Dermis blood vessel endothelial cell (primary cell): ENCODE measurements at places on chromosomes 16 and 17.

DNA sequence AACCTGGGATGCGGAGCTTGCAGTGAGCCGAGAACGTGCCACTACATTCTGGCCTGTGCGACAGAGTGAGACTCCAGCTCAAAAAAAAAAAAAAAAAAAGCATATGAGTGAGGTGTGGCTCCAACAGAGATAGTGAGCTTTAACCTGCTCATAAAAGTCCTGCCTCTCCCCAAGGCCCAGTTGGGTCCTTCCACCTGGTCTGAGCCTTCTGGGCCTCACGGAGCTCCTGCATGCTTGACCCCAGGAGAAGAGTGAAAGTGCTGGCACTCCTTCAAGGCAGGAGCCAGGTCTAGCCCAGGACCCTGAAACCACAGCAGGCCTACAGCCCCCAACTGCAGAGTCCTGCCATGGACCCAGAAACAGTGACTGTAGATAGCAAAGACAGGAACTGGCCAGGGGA, 17.7 kb downstream of the HSD11B2 start:
- no peak for DNase-seq

DNA sequence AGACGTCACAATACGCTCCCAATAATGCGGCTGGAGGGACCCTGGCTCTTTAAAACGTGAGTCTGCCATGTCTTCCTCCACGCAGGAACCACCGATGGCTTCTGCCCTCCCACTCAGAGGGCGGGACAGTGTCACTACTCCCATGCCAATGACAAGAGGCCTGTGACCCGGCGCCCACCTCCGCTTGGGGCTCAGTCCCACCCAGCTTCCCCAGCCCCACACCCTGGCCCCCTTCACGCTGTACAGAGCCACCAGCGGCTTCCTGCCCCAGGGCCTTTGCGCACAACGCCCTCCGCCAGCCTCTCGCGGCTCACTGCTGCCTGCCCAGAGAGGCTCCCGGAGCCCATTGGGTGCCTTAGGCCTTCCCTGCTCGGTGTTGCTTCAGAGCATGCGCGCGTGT, 29.5 kb upstream of the ZNF469 start:
- DNase-seq = no peak

DNA sequence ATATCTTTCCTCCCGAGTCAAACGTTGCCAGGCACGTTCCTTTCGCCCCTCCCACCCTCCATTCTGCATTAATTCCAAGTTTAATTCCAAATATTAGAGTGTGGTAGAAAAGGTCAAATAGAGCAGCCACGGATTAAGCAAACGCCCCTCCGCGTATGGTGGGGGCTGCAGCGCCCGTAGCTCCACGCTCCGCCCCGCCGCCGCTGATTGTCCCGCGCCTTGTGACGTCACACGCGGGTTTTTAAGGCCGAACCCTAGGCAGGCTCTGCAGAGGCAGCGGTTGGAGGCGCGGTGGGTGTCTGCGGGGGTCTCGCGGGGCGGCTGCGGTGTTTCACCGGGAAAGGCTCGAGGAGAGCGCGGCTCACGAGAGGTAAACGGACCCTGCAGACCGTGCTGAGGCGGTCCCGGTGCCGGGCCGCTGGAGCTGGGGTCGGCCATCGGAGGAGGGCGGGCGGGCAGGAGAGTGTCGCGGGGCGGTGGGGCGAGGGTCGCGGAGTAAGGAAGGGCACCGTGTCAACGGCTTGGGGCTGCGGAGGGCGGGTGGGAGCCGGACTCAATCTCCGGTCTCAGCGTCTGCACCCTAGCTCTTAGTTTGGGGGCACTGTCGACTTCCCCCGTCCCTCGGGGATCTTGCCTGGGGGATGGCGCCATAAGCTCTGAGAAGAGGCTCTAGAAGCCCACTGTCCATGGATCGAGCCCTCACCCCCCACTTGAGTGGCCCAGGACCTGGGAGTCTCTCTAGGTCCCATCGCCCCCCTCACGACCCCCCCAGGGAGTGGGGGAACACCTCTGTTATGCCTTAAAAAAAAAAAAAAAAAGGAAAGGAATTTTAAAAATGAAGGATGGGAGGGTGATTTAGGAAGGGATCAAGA, at the start of gene ARL4D:
ARL4D (plus strand) TSS at position 270 of the 872 bp plus-strand sequence. CDS start 740 bp downstream, outside the sequence.
- DNase-seq = peak; percentile 77

DNA sequence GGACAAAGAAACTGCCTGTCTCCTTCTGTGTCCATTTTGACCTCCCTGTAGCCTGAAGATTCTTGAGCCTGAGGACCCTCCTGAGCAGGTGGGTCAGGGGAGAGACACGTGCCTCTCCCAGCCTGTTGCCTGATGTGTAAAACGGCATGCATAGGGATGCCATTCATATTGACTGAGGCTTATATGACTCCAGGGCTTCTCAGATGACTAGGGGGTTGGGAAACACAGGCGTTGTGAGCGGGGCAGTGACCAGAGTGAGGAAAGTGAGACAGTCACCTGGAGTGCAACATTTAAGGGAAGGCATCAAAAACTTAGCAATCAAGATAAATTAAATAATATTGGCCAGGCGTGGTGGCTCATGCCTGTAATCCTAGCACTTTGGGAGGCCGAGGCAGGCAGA, 5.1 kb upstream of the SLC16A5 start:
- DNase-seq = no peak

DNA sequence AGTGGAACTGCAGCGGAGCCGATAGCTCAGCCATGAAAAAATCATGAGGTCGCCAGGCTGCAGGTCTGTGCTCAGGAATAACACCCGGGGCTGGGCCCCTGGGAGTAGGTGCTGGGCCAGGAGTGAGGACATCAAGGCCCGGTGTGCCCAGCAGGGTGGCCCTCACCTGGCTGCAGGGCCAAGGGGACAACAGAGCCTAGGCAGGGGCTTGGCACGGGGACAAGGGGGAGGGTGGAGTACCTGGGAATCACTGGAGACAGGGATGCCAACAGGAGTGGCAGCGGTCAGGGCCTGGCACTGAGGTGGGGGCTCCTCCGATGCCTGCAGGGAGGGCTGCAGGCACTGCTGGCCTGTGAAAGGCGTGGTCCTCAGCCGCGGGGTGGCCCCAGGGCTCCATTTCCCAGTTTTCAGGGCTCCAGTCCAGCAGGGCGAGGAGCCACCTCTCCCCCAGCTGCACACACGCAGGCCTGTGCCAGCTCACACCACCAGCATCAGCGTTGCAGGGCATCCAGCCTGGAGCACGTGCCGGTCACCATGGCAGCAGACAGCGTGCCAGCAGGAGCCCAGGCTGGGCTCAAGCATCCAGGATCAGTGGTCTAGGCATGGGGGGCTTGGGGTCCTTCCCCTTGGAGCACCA, 4.7 kb upstream of the FSCN2 start:
- no peak for DNase-seq

GRCh38 chr17:62017496-62017895, 47.6 kb downstream of the MED13 start:
- peak; percentile 12 for DNase-seq

- DNase-seq = no peak
Measured at GRCh38 chr16:2524339-2524938, 4.3 kb downstream of the AMDHD2 start.

DNA sequence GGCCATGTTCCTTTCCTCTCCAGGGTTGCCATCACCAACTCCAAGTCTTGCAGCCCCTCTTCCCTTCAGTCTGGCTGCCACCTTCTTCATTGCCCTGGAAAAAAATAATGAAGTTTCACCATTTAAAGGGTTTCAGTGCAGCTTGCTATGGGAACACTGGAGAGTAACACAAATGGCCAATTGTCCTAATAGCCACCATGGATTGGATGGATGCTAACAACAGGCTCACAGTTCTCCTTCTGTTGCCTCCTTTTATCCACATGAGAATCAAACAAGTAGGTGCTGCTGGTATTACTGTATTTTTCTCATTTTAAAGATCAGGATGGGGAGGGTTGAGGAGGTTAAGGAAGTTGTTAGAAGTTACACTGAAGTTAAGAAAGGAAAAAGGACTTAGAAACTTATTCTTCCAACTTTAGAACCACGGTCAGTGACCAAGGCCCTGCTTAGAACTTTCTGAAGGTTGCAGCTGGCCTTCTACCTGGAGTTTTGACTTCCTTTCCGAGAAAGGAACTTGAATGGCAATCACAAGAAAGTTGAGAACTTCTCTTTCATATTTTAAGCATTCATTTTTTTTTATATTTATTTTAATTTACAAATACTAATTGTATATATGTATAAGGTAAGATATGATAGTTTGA, 198.0 kb upstream of the MAF start:
- no peak for DNase-seq

DNA sequence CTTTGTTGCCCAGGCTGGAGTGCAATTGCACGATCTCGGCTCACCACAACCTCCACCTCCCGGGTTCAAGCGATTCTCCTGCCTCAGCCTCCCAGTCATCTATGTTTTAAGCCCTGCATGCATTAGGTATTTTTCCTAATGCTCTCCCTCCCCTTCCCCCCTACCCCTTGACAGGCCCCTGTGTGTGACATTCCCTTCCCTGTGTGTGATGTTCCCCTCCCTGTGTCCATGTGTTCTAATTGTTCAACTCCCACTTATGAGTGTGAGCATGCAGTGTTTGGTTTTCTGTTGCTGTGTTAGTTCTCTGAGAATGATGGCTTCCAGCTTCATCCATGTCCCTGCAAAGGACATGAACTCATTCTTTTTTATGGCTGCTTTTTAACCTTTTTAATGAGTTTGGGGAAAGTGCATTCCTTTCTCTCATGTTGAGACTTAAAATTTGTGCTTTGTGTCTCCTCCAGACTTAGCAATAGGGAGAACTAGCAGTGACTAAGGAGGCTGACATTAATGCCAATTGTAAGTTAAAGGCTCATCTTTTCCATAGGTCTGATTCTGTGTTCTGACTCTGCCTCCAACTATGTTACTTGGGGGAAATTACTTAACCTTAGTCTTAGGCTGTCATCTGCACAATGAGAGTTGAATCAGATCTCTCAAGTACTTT, 17.7 kb upstream of the PHAF1 start:
- no peak for DNase-seq

- DNase-seq = no peak
Measured at GRCh38 chr17:20279631-20280030, 187.7 kb downstream of the LGALS9B start.

DNA sequence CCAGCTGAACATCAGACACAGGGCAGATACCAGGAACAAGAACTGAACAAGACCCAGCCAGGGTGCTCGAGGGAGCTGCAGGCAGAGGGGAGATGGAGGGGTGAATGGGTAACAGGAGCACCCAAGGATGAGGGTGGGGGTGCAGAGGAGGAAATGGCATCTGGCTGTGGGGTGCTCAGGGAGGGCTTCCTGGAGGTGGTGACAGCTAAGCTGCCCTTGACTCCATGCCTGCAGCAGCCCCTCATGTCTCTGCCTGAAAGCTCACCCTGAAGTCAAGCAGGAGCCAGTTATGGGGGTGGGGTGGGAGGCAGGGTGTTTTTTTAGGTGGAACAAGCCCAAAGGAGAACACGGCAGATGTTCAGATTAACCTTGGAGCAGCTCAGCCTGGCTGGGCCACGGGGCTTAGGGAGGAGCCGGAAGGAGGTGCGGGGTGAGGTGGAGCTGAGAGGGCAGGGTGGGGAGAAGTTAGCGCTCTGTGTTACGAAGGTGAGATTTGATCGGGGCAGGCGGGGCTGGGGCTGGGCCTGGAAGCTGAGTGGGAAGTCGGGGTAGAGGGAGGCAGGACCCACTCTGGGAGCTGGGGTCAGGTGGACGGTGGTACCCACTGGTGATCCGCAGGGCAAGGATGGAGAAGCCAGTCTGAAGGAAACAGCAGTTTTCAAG, 143.0 kb downstream of the ENGASE start:
- no peak for DNase-seq

- DNase-seq = no peak
Measured at GRCh38 chr16:57235128-57236021, 9.7 kb upstream of the ARL2BP start.

GRCh38 chr17:12730421-12730820, 58.9 kb upstream of the ARHGAP44 start:
- DNase-seq = no peak
